Activated naive CD8-positive, alpha-beta T cell treated with anti-CD3 and anti-CD28 coated beads, Interleukin-2, amount 50 U/mL, for 24 hours (primary cell): ENCODE measurements at places on chromosomes 7 and 10.

GRCh38 chr7:119197877-119198527, 973.5 kb downstream of the ANKRD7 start:
- peak; percentile 6 for DNase-seq

- no peak for DNase-seq
Measured at GRCh38 chr10:71766717-71767419, 6.5 kb downstream of the VSIR start.

DNA sequence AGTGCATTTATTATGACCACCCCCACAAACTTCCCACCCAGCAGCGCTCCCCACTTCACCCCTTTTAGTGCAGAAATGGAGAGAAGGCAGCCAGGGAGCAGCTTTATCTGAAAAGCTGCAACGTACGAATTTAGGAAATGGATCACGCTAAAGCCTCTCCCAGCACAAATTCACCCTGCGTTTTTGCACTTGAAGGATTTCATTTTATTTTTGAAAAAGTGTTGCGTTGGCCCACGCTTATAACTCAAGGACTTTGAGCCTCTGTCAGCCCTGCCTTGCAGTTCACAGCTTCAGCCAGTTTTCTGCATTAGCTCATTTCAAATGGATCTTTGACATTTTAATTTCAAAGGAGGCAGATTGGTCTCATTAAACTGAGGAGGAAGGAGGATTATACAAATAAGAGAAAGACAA, 556.1 kb downstream of the KCNMA1 start:
- no peak for DNase-seq

GRCh38 chr10:5958675-5959074, 18.7 kb downstream of the IL15RA start:
- no peak for DNase-seq

- DNase-seq, result no peak
Measured at GRCh38 chr10:75013007-75013406, 98.4 kb upstream of the SAMD8 start.

DNA sequence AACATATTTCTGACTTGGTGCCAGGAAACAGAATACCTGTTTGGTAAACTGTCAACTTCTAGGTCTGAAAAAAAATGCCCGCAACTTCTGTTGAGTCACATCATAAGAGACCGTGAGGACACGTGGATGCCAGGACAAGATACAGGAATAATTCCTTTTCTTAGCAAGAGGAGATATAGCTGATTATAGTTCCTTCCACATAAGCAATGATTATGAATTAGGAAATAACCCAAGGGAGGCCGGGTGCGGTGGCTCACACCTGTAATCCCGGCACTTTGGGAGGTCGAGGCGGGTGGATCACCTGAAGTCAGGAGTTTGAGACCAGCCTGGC, 75.2 kb downstream of the CDC123 start:
- no peak for DNase-seq

DNA sequence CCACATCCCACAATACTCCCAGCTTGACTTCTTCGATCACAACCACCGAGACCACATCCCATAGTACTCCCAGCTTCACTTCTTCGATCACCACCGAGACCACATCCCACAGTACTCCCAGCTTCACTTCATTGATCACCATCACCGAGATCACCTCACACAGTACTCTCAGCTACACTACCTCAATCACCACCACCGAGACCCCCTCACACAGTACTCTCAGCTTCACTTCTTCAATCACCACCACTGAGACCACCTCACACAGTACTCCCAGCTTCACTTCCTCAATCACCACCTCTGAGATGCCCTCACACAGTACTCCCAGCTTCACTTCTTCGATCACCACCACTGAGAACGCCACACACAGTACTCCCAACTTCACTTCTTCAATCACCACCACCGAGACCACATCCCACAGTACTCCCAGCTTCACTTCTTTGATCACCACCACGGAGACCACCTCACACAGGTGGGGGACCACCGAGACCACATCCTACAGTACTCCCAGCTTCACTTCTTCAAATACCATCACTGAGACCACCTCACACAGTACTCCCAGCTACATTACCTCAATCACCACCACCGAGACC, 8.6 kb downstream of the MUC3A start:
- no peak for DNase-seq

GRCh38 chr10:11425296-11425610, 186.2 kb downstream of the USP6NL start:
- DNase-seq, result no peak

DNA sequence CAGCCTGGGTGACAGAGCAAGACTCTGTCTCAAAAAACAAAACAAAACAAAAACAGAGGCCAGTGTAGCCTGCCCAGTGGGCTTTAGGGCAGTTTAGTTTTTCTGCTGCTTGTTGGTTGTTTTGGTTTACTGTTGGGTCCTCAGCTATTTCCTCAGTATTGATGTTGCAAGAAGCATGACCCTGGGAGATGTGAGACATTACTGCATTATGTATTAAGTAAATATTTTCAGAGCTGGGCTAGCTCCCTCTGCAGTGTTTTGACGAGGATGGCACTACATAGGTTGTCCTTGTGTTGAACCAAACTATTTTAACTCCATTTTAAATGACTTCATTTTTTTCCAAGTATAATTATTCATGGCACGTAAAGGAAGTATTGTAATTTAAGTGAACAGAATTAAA, 4.8 kb downstream of the AKAP9 start:
- no peak for DNase-seq

- no peak for DNase-seq
Measured at GRCh38 chr7:102410918-102411317, 14.8 kb downstream of the PRKRIP1 start.

- DNase-seq, result no peak
Measured at GRCh38 chr10:69338547-69339450, 60.5 kb downstream of the HK1 start.

GRCh38 chr10:30059209-30060107, at the start of gene JCAD:
TSS of gene JCAD (minus strand) at chr10:30059586. CDS start at chr10:30047812, 11,774 bp downstream.
- peak; percentile 66 for DNase-seq

GRCh38 chr10:131972474-131973071, 9.2 kb downstream of the BNIP3 start:
- DNase-seq, result peak; percentile 23

DNA sequence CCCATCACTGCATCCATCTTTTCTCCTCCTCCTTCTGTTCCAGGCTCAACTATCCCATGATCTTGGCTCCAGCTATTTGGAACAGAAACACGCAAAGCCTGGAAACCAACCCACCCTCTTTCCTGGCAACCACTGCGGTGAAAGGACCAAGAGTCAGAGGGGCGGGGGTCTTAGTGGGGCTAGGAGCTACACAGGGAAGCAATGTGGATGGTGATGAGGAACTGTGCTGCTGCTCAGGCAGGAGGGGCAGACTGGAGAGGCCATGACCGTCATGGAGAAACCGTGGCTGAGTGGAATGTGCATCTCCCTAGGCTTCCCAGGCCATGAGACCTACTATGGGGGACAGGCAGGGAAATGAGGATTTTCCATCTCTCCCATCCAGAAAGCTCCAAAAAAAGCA, 25.6 kb downstream of the PLAC9 start:
- no peak for DNase-seq

DNA sequence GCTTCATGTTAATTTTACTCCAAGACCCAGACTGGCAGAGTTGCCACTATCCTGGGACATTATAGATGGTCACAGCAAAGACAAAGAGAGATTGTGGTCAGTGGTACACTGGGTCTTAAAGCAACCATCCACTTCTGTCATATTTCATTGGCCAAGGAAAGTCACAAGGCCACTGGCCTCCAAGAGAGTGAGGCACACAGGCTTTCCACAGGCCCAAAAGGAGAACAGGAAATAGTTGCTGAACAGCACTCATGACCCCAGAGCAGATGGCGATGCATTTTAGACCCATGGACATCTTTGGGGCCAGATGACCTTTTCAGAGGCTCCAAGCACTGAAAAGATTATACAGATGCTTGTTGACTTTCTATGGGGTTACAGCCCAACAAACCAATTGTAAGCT, 97.4 kb downstream of the ARID5B start:
- DNase-seq, result no peak

DNA sequence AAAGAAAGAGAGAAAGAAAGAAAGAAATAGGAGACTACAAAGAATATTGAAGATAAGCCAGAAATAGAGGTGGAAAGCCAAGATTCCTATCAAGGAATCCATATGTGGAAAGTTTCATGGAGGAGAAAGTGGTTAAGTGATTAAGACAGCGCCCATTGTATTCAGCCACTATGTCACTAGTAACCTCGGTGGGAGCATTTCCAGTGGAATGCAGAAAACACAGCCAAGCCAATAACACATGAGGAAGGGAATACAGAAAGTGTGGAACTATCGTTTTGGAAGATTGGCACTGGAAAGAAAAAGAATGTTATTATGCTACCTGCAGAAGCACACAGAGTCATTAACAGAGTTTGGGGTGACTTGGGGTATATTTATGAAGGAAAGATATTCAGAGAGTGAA, 2.7 kb downstream of the MGAM2 start:
- DNase-seq, result no peak

- no peak for DNase-seq
Measured at GRCh38 chr7:107059468-107059867, 15.0 kb downstream of the PRKAR2B start.

DNA sequence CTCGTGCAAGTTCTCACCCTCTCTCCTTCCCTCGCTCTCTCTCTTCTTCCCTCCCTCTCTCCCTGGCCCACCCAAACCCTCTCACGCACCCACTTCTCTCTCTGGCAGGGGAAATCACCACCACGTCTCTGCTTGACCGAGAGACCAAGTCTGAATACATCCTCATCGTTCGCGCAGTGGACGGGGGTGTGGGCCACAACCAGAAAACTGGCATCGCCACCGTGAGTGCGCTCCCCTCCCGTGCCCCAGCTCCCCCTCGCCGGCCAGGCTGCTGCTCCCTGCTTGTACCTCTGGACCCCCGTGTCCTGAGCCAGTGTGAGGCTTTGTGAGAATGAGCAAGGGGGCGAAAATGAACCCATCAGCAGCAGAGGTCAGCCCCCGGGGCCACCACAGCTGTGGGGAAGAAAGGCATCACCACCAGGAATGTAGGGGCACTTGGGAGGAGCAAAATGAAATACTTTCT, 25.5 kb downstream of the C10orf105 start:
- no peak for DNase-seq

DNA sequence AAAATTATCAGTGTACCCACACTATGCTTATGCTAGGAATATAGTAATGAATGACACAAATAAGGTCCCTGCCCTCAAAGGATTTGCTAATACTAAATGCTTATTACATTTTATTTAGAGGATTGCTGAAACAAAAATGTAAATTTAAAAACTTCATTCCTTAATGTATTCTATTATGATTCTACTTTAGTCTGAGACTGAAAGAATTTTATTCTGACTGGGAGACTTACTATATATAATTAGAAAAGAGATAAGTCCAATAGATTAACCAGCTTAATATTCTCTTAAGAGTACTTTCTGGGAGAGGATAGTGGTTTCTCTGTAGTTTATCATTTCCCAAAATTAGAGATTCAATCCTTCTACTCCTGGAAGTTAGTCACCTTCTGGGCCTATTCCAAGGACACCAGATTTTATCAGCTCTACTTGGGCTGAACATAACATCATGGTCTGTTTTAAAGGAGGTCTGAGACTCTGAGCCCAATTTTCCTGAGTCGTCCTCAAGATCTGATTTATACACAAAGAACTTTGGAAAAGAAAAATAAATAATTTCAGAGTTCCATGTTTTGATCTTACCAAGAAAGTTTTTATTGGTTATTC, 41.1 kb downstream of the ASZ1 start:
- no peak for DNase-seq

DNA sequence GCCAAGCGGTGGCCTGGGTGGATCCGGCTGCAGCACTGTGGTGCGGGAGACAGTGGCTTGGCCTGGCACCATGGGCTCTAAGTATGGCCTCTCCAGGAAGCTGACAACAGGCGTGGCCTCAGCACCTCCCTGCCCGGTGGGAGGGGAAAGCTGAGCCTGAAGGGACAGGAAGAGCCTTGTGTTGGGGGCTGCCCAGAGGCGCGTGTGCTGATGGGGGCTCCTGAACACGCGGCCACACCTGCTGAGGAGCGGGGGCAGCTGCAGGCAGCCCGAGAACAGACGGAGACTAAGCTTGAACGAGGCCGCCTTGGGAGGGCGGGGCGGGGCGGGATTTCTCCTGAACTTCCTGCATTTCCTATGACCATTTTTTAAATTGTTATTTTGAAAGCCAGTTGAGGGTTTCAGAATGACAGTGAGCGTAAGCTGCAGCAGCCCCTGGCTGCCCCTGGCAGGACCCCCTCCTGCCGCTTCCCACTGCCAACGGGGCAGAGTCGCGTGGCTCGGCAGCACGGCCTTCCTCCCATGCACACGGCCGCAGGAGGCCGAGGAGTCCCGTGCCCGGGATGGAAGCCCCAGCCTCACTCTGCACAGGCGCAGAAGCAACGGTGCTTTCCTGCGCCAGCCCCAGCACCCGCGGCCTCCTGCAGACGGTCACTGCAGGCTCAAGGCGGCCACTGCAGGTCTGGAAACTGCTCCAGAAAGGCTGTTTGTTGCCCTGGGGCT, 43.2 kb downstream of the DPYSL4 start:
- DNase-seq, result peak; percentile 60

DNA sequence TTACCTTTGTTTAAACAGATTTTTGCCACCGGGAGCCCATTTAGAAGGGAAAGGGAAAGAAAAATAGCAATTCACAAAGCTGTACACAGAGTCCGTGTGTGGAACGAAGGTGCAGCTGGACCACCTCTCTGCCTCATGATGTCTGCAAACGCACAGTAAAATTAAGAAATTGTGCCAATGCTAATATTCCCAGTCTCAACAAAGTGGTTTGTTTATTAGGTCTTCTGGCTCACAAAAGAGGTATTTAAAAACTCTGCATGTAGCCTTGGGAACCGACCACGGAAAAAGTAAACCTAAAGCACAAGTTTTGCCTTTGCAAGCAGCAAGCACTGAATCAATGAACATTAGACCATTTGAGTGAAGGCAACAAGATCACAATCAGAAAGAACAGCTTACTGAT, 57.7 kb downstream of the CREB3L2 start:
- DNase-seq, result no peak

DNA sequence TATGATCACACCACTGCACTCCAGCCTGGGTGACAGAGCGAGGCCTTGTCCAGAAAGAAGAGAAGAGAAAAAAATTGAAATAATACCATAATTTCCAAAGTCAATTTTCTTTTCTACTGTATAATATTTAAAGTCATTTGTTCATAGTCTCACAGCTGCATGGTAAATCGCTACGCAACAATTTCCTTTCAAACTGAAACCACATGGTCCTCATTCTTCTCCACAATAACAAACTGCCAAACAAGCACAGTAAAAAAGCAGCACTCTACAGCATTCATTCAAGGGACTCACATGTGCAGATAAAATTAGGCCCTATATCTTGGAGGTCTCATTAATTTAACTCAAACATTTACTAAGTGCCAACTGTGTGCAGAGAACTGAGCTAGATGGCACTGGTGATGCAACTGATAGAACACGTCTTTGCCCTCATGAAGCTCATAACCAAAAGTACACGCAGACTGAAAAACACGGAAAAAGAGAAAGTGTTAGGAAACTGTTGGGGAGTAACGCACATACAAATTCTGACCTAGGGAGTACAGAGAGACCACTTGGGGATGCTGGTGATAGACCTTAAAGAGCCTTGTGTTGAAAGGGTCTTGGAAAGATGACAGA, 68.4 kb upstream of the SRRM3 start:
- DNase-seq, result no peak
